ENCODE measurements at places on chromosomes 5 and 9. TPM values are rescaled to one million over a fixed set of nuclear protein-coding genes. Genes with fewer than 3 reads are reported as not detected.

Gene HAVCR2
- 5.3 TPM for total RNA-seq

Gene SPARC
- 14.9 TPM for total RNA-seq

Gene GNA14
- total RNA-seq = 1.3 TPM

Gene ELOVL7
- total RNA-seq = 7.4 TPM

Gene PSAT1
- total RNA-seq = 16.2 TPM

Gene WDR41
- total RNA-seq = 58.6 TPM

Gene CXCL14
- total RNA-seq = 125 TPM
